Peyer's patch (tissue), 4 donors: ENCODE measurements at places on chromosomes 2 and 18. TPM values are rescaled to one million over a fixed set of nuclear protein-coding genes. Genes with fewer than 3 reads are reported as not detected.

DNA sequence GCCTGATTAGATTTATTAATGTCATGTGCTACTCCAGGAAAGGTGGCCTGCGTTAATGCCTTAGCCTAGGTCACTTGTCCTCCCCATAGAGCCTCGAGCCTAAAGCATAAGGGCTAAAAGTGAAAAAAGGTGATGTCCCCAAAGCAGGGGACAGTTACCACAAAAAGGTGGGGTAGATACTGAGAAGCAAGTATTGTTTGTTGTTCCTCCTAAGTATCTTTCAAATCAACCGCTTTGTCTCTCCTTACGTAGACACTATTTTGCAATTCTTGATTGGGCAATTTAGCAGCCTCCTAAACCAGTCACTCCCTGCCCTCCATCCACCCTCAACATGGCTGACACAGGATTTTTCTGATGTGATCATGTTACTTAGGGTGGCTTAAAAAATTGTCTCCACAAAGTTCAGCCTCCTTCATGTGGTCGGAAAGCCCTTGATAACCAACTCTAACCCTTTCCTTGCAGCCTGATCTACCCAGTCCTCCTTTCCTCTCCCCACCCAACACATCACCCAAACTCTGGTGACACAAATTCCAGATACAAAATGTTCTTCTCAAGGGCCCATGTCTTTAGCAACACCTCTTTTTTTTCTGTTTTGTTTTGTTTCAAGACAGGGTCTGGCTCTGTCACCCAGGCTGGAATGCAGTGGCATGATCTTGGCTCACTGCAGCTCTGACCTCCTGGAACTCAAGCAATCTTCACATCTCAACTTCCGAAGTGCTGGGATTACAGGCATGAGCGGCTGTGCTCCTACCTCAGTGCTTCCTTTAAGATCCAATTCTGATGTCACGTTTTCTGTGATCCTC lies 6.9 kb downstream of the INHA start:
- no peaks in the 10 kb centered on the region for H3K36me3 ChIP-seq
- H3K4me3 ChIP-seq: no peak overlapping the region
- no peak for DNase-seq
- H3K4me1 ChIP-seq: no peaks in the 10 kb centered on the region
- no peaks in the 10 kb centered on the region for H3K27me3 ChIP-seq
- H3K27ac ChIP-seq: no peak overlapping the region

DNA sequence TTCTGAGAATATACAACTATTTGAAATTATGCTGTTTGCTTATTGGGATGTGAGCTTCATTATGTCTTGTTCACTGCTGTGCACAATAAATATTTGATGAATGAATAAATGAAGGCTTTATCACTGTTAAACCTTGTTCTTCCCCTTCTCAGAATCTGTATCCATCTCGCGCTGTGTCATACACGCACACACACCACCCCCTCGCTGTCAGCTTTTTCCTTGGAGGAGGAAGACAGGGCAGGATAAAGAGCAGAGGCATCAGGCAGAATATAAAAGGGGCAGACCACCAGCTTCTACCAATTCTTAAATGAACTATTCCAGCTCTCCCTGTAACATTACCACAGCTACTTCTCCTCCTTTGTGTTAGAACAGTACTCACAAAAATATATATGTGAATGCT lies 75.0 kb downstream of the CD226 start:
- no peak overlapping the region for H3K4me3 ChIP-seq
- H3K36me3 ChIP-seq: no peaks in the 10 kb centered on the region
- H3K27ac ChIP-seq: no peak overlapping the region
- H3K27me3 ChIP-seq: no peaks in the 10 kb centered on the region

GRCh38 chr18:25704494-25704893 lies 352.5 kb upstream of the ZNF521 start:
- no peak overlapping the region for H3K27ac ChIP-seq
- no peaks in the 10 kb centered on the region for H3K27me3 ChIP-seq
- no peaks in the 10 kb centered on the region for H3K4me1 ChIP-seq
- no peak for DNase-seq
- no peaks in the 10 kb centered on the region for H3K36me3 ChIP-seq

DNA sequence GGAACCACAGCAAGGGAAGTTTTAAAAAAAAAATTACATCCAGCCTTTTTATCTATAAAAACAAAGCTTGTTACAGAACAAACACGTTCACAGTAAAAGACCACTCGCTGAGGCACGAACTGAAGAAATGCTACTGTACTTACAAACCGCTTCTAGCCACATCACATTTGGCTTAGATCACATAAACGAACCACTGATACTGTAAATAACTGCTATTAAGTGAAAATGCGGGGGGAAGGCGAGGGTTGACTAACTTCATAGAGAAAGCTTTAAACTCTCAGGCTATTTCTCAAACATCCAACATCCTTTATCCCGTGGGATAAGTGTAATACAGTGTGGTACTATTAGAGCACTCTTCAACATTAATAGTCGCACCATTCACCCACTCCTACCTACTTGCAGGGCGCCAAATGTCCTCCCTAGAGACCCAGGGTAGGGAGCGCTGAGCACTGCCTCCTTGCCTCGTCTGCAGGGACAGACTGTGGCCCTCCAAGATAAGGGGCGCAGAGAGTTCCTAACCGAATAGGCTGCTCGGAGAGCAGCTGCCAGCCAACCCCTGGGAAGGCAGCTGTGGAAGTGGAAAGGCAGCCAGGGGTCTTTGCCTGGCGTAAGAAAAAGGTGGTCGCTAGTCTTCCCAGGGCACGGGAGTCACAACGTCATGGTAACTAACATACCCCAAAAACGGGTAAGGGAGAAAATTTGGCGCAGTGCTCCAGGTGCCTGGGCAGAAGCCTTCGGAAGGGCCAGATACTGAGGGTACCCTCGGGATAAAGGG lies 854 bp downstream of the GPR155 start:
- DNase-seq: peak; percentile 52
- H3K4me3 ChIP-seq: peak overlapping the region; percentile 91

GRCh38 chr2:178863856-178864620 lies 56.8 kb upstream of the TTN start:
- H3K36me3 ChIP-seq: no peaks in the 10 kb centered on the region
- H3K4me3 ChIP-seq: no peak overlapping the region
- no peak for DNase-seq
- no peaks in the 10 kb centered on the region for H3K27me3 ChIP-seq

- H3K27ac ChIP-seq: no peak overlapping the region
- no peaks in the 10 kb centered on the region for H3K36me3 ChIP-seq
- H3K27me3 ChIP-seq: no peaks in the 10 kb centered on the region
These were observed 3.3 kb upstream of the ADAM17 start for GRCh38 chr2:9558948-9559381.

DNA sequence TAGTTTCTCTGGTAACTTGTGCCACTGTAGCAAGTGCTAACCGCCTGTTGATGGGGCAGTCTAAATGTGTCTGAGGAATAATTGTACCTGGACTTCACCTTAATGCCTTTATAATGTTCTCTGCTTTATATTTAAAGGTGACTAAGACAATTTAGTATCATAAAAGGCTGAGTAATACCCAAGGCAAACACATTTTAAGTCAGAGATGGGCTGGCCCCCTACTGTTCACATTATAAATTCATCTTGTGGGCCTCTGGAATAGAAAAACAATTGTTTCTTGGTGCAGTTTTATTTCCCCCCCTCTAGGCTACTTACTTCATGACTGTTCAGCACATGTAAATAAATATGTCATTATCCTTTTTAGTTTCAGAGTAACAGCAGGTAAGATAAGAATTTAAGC lies 559.3 kb upstream of the PIK3C3 start:
- no peaks in the 10 kb centered on the region for H3K27me3 ChIP-seq
- no peak for DNase-seq
- H3K4me3 ChIP-seq: no peak overlapping the region
- no peaks in the 10 kb centered on the region for H3K4me1 ChIP-seq
- H3K36me3 ChIP-seq: no peaks in the 10 kb centered on the region
- no peak overlapping the region for H3K27ac ChIP-seq

- H3K36me3 ChIP-seq: no peaks in the 10 kb centered on the region
- H3K4me1 ChIP-seq: no peaks in the 10 kb centered on the region
- no peak for DNase-seq
- H3K27ac ChIP-seq: no peak overlapping the region
- H3K27me3 ChIP-seq: no peaks in the 10 kb centered on the region
These were observed 204.2 kb downstream of the MBD2 start for GRCh38 chr18:54020156-54020745.

SKA1 gene
- 0.66 TPM for total RNA-seq

DNA sequence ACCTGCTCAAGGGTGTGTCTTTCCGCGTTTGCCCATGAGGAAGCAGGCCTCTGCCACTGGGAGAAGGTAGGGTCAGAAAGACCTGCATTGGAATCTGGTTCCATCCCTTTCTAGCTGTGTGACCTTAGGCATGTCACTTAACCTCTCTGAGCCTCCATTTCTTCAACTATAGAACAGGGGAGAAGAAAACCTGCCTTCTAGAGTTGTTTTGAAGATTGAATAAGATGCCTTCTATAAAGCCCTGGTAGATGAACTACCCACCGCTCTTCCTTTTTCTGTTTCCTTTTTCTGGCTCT lies 507 bp downstream of the NAT8 start:
- no peak for DNase-seq
- H3K4me1 ChIP-seq: no peaks in the 10 kb centered on the region
- H3K4me3 ChIP-seq: no peak overlapping the region
- H3K27me3 ChIP-seq: no peaks in the 10 kb centered on the region

FBXO41 gene
- total RNA-seq: 8.4 TPM

SERPINB12 gene
- total RNA-seq: not detected

GRCh38 chr18:32553640-32554365 lies 83.1 kb upstream of the GAREM1 start:
- H3K36me3 ChIP-seq: no peaks in the 10 kb centered on the region
- H3K4me1 ChIP-seq: no peaks in the 10 kb centered on the region
- H3K4me3 ChIP-seq: no peak overlapping the region
- no peaks in the 10 kb centered on the region for H3K27me3 ChIP-seq

DNA sequence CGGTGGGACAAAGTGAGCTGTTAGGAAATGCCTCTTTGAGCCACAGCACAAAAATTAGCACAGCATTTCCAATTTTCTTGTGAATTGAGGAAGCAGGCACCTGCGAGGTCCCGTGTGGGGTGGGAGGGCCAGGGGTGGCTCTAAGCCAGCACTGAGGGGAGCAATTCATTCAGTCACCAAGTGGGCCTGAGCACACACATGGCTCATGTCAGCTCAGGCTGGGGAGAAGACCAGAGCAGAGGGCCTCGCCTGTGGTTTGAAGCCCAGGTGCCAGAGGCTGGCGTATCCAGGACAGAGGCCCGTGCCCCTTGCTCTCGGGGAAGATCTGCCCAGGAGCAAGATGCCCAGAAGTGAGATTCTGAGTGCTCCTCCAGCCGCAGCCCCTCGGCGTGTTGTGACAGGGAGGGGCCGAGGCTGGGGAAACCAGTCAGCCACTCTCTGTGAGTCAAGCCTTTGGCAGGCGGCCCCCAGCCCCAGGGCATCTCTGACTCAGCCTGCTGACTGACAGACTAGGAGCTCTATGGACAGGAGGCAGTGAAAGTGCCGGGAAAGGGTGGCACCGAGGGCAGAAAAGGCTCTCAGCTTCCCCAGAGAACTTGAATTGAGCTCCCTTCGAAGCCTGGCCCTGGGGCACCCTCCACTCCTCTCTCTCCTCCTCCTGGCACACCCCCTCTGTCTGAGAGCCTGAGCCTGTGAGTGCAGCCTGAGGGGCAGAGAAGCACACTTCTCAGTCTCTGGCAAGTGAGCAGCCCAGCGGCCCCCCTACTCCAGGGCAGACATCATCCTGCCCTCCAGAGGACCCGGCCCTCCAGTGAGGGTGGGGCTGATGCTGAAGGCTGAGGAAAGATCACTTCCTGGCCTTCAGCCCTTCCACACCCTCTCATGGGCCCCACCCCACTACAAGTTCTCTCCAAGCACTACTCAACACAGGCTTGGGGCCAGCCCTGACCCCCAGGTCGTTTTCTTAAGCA lies 32.3 kb downstream of the CYP26B1 start:
- no peak overlapping the region for H3K4me3 ChIP-seq
- H3K27ac ChIP-seq: no peak overlapping the region
- H3K27me3 ChIP-seq: no peaks in the 10 kb centered on the region
- DNase-seq: no peak
- peaks cover 5% of the 10 kb centered on the region for H3K4me1 ChIP-seq

EPHA4 gene
- 16.5 TPM for total RNA-seq

- no peaks in the 10 kb centered on the region for H3K36me3 ChIP-seq
- no peaks in the 10 kb centered on the region for H3K4me1 ChIP-seq
- no peak overlapping the region for H3K27ac ChIP-seq
- H3K4me3 ChIP-seq: no peak overlapping the region
These were observed 30.0 kb downstream of the FRZB start for GRCh38 chr2:182836451-182836850.

HOXD4 gene
- total RNA-seq: 13.2 TPM

TMEFF2 gene
- total RNA-seq: 1.6 TPM

GRCh38 chr2:173017646-173018420 lies 57.8 kb upstream of the MAP3K20 start:
- no peaks in the 10 kb centered on the region for H3K27me3 ChIP-seq
- no peaks in the 10 kb centered on the region for H3K36me3 ChIP-seq
- H3K4me1 ChIP-seq: no peaks in the 10 kb centered on the region
- no peak overlapping the region for H3K27ac ChIP-seq

LOXHD1 gene
- 0.83 TPM for total RNA-seq

FOXI3 gene
- not detected for total RNA-seq

GRCh38 chr18:51363384-51363783 lies 165.9 kb upstream of the MEX3C start:
- no peak overlapping the region for H3K4me3 ChIP-seq
- DNase-seq: no peak
- H3K27ac ChIP-seq: no peak overlapping the region
- H3K4me1 ChIP-seq: no peaks in the 10 kb centered on the region

DNA sequence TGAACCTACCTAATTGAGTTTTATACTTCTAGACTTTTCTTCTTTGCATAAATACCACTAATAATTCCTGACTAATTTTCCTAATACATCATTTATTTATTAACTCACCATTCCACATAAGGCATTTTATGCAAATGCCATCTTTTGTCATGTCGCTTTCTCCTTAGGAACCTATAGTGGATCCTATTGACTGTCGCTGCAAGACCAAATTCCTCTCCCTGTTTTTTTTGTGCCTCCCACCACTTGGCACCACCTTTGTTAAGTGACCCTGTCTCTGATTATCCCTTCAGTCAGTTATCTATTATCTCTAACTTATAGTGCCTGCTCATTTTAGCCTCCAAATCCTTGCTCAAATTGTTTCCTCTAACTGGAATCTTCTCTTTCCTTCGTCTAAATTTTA lies 19.5 kb downstream of the UNC80 start:
- H3K4me1 ChIP-seq: no peaks in the 10 kb centered on the region
- H3K36me3 ChIP-seq: no peaks in the 10 kb centered on the region
- no peak overlapping the region for H3K27ac ChIP-seq
- H3K27me3 ChIP-seq: no peaks in the 10 kb centered on the region
- no peak for DNase-seq

LHCGR gene
- not detected for total RNA-seq

DNA sequence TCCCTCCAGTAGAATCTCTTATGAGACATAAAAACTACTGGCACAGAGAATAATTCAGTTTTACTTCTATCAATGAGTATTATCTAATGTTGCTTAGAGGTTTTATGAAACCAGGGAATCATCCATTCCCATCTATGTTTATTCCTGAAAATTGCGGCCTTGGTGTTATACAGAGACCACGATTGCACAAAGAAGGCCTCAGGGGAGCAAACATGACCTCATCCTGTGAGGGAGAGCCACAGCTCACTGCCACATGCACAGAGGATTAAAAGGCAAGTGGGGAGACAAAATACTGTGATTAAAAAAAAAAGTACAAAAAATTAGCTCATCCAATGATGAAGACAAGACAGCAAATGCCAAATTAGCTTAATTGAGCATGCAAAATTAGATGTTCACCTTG lies 111.8 kb upstream of the SLC35G4 start:
- H3K4me1 ChIP-seq: no peaks in the 10 kb centered on the region
- no peaks in the 10 kb centered on the region for H3K27me3 ChIP-seq
- no peak overlapping the region for H3K27ac ChIP-seq
- no peaks in the 10 kb centered on the region for H3K36me3 ChIP-seq
- no peak overlapping the region for H3K4me3 ChIP-seq

GRCh38 chr2:68885074-68885810 lies 14.0 kb upstream of the BMP10 start:
- H3K27ac ChIP-seq: no peak overlapping the region
- H3K36me3 ChIP-seq: no peaks in the 10 kb centered on the region
